ENCODE measurements at places on chromosomes 13 and 19.

DNA sequence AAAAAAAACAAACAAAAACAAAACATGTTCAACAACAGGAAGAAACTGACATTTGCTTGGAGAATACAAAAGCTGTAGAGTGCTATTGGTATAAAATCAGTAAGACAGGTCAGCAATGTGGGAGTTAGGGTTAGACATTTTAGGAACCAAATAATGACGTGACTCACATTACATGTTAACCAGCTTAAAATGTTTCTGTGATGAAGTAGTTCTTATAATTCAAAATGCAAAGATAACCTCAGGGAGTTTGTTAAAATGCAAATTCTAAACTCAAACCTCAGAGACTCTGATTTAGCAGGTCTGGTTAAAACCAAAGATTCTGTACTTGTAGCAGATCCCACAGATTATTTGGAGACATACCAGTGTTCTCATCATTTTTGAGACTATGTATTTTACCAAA lies 549.4 kb upstream of the SLITRK1 start:
- DNase-seq: no peak

DNA sequence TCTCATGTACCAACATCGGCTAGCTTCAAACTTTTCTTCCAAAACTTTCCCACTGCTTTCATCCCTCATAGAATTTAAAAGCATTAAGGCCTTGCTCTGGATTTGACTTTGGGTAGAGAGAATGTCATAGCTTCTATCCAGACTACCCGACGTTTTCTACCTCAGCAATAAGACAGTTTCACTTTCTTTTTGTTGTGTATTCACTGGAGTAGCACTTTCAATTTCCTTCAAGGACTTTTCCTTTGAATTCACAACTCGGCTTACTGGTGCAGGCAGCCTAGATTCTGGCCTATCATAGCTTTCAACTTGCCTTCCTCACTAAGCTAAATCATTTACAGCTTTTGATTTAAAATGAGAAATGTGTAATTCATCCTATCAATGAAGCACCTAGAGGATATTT lies 420.4 kb upstream of the GPC6 start:
- DNase-seq: no peak

GRCh38 chr19:18636969-18637629 lies at the start of gene KLHL26:
Gene KLHL26, plus strand, starts transcription at chr19:18637028. Its CDS starts 27 bp downstream, at chr19:18637055.
- DNase-seq: no peak

- no peak for DNase-seq
These were observed 70.2 kb downstream of the KLF2 start for GRCh38 chr19:16394681-16395375.

Data from naive thymus-derived CD4-positive, alpha-beta T cell (primary cell).